Thymus (tissue), 14 donors: ENCODE measurements at places on chromosomes 5 and 9. TPM values are rescaled to one million over a fixed set of nuclear protein-coding genes. Genes with fewer than 3 reads are reported as not detected.
A peak's percentile ranks its signal among the peaks of the same experiment; 100 is the strongest.

Gene ELOVL7
- 0.47 TPM for total RNA-seq

Gene ANKRD31
- total RNA-seq = 0.61 TPM

DNA sequence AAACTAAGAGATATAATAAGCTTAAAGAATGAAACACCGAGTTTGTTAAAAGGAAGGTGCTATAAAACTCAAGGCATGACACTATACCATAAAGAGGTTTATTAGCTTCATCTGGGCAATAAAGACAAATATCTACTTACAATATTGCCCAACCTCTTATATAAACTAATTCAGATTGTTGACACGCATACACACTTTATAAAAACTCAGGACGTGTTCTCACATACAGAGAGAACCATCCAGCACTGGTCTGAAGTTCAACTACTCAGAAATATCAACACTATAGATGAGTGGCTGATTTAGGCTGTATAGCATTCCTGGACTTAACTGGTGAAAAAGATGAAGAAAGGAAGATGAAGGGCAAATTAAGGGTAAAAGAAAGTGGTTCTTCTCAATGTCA, 81.2 kb downstream of the FRMD3 start:
- H3K4me1 ChIP-seq = no peaks in the 10 kb centered on the region
- H3K4me3 ChIP-seq = no peak overlapping the region
- no peak for DNase-seq
- no peaks in the 10 kb centered on the region for H3K36me3 ChIP-seq

DNA sequence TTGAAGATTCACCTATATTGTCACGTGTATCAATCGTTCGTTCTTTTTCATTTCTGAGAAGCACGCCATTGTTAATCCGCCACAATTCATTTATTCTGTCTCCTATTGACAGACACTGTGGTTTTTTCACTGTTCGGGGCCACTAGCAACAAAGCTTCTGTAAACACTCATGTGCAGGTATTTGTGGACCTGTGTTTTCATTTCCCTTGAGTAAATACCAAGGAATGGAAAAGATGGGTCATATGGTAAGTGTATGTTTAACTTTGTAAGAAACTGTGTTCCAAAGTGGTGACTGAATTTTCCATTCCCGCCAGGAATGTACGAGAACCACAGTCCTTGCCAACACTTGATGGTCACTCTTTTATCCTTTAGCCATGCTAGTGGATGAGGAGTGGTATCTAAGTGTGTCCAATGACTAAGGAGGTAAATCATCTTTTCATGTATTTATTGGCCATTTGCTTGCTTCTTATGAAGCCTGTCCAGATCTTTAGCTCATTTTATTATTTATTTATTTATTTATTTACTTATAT, 10.7 kb downstream of the ABO start:
- no peaks in the 10 kb centered on the region for H3K4me1 ChIP-seq
- H3K27me3 ChIP-seq = no peaks in the 10 kb centered on the region
- DNase-seq = no peak
- no peak overlapping the region for H3K27ac ChIP-seq
- no peak overlapping the region for H3K4me3 ChIP-seq

Gene TMEM215
- not detected for total RNA-seq

DNA sequence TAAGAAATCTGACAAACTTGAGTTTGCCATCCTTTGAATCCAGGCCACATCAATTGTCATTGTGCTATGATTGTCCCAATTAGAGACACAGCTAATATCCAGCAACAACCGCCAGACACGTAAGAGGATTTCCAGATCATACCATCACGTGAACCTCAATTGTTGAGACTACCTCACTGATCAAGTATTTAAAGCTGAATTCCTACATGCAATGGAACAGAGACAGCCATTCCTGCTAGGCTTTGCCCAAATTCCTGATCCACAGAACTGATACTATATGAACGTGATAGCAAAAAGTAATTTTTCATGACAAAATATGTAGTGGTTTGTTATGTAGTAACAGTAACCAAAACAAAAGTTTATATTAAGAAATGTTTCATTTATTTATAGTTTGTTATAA, 657.7 kb downstream of the PRR16 start:
- no peak for DNase-seq
- no peaks in the 10 kb centered on the region for H3K36me3 ChIP-seq
- no peak overlapping the region for H3K27ac ChIP-seq
- no peaks in the 10 kb centered on the region for H3K27me3 ChIP-seq

- H3K27ac ChIP-seq = no peak overlapping the region
- H3K4me3 ChIP-seq = no peak overlapping the region
- H3K36me3 ChIP-seq = peaks cover 6% of the 10 kb centered on the region
- H3K4me1 ChIP-seq = peaks cover 8% of the 10 kb centered on the region
- H3K27me3 ChIP-seq = no peaks in the 10 kb centered on the region
These were observed 27.9 kb downstream of the FBXW11 start for GRCh38 chr5:171978519-171978918.

- H3K27me3 ChIP-seq = peaks cover 17% of the 10 kb centered on the region
- no peaks in the 10 kb centered on the region for H3K36me3 ChIP-seq
- no peak for DNase-seq
- H3K4me1 ChIP-seq = peaks cover 7% of the 10 kb centered on the region
These were observed 51.1 kb downstream of the AHRR start for GRCh38 chr5:372556-372995.

Gene RNF208
- 0.09 TPM for total RNA-seq

DNA sequence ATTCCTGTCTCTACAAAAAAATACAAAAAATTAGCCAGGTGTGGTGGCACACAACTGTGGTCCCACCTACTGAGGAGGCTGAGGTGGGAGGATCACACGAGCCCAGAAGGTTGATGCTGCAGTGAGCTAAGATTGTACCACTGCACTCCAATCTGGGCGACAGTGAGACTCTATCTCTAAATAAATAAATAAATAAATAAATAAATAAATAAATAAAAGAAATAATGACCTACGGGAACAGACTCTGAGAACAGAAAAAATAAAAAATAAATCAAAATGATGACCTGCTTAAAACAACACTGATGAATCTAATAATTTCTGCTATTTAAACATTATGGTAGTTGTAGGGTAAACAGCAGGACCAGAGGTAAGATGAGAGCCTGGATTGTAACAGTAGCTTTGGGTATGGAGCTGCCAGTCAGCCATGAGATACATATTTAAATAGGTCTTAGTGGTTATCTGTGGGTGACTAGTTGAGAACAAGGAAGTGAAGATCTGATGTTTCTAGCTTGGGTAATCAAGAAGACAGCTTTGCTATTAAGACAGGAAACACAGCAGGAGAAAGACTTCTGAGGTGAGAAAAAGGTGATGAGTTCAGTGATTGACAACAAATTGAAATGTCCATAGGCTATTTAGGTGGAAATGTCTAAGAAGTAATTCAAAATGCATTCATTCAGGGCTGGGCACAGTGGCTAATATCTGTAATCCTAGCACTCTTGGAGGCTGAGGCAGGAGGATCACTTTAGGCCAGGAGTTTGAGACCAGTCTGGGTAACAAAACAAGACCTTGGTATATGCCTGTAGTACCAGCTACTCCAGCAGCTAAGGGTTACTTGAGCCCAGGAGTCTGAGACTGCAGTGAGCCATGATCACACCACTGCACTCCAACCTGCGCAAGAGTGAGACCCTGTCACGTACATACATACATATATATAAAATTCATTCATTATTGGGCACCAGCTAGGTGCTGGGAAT, 11.0 kb downstream of the RNF145 start:
- no peaks in the 10 kb centered on the region for H3K4me1 ChIP-seq
- DNase-seq = no peak
- no peaks in the 10 kb centered on the region for H3K27me3 ChIP-seq
- H3K27ac ChIP-seq = no peak overlapping the region
- H3K4me3 ChIP-seq = no peak overlapping the region

- peak overlapping the region; percentile 95 for H3K4me3 ChIP-seq
- H3K27me3 ChIP-seq = peaks cover 7% of the 10 kb centered on the region
- DNase-seq = no peak
- H3K4me1 ChIP-seq = peaks cover 5% of the 10 kb centered on the region
- H3K27ac ChIP-seq = peak overlapping the region; percentile 94
- H3K36me3 ChIP-seq = no peaks in the 10 kb centered on the region
These were observed 707 bp upstream of the ZFYVE16 start for GRCh38 chr5:80406980-80407734.

DNA sequence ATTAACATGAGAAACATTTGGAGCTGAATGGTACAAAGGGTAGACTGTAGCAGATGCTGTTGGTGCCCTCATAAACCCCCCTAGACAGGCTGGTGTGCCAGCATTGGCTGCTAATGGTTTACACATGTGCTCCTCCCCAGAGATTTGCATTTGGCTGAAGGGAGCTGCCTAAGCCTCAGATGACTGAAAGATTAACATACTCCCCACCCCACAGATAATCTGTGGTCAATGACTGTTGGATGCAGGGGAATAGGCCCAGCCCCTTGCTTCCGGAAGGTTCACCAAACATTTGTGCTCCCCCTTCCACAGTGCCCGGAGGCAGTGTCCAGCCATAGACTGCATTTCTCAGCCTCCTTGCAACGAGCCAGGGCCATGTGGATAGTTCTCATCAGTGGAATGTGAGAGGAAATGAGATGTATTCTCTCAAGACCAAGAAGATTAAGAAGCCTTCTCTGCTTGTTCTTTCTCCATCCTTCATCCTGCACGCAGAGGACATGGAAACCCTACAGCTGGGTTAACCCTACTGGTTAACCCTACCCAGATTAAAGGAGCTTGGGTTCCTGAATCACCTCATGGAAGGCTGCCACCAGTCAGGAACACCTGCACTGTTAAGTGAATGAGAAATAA, 79.6 kb downstream of the PHAX start:
- peaks cover 24% of the 10 kb centered on the region for H3K4me1 ChIP-seq
- H3K27ac ChIP-seq = no peak overlapping the region
- DNase-seq = no peak

DNA sequence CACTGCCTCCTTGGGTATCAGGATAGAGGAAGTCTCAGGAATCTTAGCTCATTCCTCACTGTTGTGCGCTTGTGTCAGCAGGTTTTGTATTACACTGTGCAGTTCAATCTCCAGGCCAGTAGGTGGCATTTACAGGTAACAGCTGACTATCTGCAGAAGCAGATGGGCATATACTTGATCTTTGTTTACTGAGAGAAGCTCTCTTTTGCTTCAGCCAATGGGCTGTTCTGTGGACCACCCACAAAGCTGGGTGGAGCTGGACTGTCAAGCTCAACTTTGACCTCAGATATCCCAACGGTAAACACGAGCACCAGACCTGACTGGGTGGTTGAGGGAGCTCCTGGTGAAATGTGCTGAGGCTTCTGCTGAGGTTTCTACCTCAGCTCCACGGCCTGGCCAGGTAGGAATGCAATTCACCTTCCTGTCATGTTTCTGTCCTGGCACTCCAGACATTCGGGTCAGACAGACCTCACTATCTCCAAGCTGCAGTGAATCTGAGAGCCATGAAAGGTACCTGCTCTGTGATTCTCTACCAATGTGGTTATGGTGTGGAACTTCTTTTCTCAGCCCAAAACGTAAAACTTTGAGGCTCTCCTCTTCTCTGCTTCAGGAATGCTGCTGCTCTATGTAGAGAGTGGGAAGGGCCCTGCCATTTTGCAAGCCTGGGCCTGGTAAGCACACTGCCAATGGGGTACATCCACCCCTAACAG, 167.9 kb upstream of the ACTBL2 start:
- no peaks in the 10 kb centered on the region for H3K4me1 ChIP-seq
- DNase-seq = peak; percentile 22
- no peak overlapping the region for H3K4me3 ChIP-seq
- no peaks in the 10 kb centered on the region for H3K36me3 ChIP-seq

GRCh38 chr9:22922222-22922621, 475.6 kb downstream of the DMRTA1 start:
- H3K27me3 ChIP-seq = no peaks in the 10 kb centered on the region
- no peaks in the 10 kb centered on the region for H3K36me3 ChIP-seq
- no peak overlapping the region for H3K4me3 ChIP-seq
- no peak for DNase-seq

DNA sequence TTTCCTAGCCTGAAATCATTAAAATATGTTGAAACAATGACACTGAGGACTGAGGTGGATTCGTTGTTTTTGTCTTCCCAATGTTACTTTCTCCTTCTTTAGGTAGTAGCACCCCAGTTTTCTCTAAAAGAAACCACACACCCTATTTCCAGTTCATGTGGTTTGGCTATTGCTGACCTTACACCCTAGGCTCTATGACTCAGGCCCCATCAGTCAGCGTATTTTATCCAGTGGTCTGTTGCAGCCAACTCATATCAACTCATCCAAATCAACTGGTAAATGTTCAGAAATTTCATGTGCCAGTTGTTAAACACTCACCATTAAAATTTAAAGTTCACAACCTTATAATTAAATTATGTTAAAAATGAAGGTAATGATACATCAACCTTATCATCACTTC, 44.6 kb upstream of the NFIB start:
- H3K4me1 ChIP-seq = no peaks in the 10 kb centered on the region
- H3K27me3 ChIP-seq = no peaks in the 10 kb centered on the region
- DNase-seq = no peak
- no peak overlapping the region for H3K27ac ChIP-seq
- H3K4me3 ChIP-seq = no peak overlapping the region

DNA sequence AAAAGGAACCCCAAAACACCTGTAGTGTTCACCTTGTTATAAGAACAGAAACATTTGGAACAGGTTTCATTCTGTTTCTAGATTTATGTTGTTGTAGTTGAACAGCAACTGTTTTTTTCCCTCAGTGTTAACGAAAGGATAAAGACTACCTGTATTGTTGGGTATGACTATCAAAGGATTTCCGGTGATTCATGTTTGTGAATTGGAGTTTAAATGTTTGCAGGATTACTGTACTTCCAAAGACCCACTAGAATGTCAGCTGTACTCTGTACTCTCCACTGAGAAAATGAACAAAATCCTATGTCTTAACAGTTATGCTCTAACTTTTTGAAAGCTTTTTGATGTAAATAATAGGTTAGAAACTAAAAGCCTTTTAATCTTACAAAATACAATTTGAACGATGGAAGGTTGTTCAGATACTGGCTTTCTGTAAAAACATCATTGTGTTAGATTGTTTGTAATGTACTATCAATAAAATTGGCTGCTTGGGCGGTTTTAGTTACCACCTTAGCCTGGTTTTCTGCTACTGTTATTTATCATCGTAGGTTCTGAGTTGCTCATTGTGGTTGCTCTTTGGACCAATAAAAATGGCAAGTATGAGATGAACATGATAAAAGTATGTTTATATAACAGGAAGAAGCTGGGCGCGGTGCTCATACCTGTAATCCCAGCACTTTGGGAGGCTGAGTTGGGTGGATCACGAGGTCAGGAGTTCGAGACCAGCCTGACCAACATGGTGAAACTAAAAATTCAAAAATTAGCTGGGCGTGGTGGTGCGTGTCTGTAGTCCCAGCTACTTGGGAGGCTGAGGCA, 44.1 kb downstream of the DCP2 start:
- H3K36me3 ChIP-seq = peaks cover 20% of the 10 kb centered on the region
- no peak for DNase-seq
- H3K4me3 ChIP-seq = no peak overlapping the region
- peaks cover 5% of the 10 kb centered on the region for H3K4me1 ChIP-seq
